ENCODE measurements at places on chromosomes 4 and X.

- no peak for DNase-seq
Observed at GRCh38 chrX:69948276-69948797, 101.4 kb downstream of the AWAT2 start.

- no peak for DNase-seq
Observed at GRCh38 chr4:84319124-84319523, 180.0 kb downstream of the NKX6-1 start.

DNA sequence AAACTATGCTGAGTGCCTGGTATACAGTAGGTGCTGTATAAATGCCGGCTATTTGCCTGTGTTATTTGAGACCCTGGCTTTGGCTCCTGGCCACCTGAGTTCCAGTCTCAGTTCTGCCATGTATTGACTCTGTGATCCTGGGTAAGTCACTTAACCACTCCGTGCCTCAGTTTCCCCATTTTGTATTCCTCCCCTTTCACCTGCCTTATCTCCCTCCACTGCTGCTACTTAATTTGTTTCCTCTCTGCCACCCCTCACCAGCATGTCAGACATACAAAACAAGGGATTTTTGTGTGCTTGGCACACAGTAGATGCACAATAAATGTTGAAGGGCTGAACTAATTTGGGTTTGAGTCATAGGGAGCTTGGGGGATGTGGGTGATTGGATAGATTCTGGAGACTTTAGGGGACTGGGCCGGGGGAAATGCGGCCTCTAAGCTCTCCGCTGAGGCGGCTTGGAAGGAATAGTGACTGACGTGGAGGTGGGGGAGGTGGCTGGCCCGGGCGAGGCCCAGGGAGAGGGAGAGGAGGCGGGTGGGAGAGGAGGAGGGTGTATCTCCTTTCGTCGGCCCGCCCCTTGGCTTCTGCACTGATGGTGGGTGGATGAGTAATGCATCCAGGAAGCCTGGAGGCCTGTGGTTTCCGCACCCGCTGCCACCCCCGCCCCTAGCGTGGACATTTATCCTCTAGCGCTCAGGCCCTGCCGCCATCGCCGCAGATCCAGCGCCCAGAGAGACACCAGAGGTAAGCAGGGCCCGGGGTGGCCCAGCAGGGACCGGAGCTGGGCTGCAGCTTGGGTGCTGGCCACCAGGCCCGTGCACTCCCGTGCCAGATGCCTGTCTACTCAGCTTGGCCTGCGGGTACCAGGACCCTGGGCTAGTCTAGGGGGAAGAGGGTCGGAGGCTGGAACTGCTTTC lies at the start of gene TIMP1:
TIMP1 (plus strand) TSS at position 706 of the 917 bp plus-strand sequence. CDS start 980 bp downstream, outside the sequence.
- DNase-seq = no peak

- no peak for DNase-seq
Observed at GRCh38 chr4:6350646-6351045, 81.0 kb downstream of the WFS1 start.

GRCh38 chr4:38490753-38491446 lies 173.1 kb upstream of the KLF3 start:
- no peak for DNase-seq

- no peak for DNase-seq
Observed at GRCh38 chrX:2504706-2505332, 4.0 kb upstream of the DHRSX start.

DNA sequence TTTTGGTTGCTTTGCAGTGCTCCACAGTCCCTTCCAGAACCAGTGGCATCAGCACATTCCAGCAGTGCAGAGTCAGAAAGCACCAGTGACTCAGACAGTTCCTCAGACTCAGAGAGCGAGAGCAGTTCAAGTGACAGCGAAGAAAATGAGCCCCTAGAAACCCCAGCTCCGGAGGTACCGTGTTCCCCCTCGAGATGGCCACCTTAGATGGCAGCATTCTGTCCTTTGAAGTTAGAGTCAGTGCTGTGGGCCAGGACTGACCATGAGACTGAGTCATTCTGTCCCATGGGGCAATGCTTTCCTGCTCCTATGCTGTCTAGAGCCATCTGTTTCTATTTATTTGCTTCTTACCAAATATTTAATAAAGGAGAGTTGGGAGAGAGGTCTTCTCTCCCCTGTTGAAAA lies 112.3 kb downstream of the KLHL8 start:
- DNase-seq = no peak

GRCh38 chr4:109729117-109729717 lies 653 bp downstream of the PLA2G12A start:
- no peak for DNase-seq

DNA sequence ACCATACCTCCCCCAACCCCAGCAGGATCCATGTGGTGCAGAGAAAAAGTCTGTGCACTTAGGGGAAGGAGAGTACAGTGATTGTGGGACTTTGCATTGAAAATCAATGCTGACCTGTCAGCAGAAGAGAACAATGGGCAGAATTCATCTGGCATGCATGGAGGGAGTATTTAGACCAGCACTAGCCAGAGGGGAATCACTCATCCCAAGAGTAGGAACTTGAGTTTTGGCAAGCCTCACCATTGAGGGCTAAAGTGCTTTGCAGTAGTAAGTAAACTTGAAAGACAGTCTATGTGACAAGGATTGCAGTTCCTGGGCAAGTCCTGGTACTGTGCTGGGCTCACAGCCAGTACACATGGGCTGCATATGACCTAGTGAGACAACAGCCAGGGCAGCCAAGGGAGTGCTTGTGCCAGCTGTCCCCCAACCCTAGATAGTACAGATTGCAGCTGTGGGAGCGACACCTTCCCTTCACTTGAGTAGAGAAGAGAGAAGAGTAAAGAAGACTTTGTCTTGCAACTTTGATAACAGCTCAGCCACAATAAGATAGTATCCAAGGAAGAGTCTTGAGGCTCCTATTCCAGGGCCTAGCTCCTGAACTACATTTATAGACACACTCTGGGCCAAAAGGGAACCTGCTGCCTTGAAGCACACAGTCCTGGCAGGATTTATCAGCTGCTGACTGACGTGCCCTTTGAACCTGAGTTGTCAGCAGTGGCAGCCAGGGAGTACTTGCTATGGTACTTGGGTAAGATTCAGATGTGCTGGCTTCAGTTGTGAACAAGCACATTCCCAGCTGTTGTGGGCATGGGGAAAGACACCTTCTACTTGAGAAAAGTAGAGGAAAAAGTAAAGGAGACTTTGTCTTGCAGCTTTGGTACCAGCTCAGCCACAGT lies 48.7 kb downstream of the HDX start:
- no peak for DNase-seq

DNA sequence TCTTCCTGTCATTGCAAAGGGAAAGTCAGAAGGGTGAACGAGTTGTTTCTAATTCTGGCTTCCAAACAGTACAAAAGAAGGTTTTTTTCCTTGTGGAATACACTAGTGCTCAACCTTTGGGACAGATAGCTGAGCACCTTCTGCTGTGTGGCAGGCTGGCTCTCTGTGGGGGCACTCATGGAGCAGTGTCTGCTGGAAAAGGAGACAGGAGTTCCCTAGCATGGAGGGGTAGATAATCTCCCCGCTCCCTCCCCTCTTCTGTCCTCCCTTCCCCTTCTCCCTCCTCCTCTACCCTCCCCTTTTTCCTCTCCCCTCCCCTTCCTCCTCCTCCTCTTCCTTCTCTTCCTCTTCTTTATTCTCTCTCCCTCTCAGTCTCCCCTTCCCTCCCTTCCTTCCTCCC lies 62.4 kb upstream of the MTM1 start:
- DNase-seq = no peak

GRCh38 chr4:42483426-42484379 lies 86.4 kb downstream of the SHISA3 start:
- DNase-seq = no peak

DNA sequence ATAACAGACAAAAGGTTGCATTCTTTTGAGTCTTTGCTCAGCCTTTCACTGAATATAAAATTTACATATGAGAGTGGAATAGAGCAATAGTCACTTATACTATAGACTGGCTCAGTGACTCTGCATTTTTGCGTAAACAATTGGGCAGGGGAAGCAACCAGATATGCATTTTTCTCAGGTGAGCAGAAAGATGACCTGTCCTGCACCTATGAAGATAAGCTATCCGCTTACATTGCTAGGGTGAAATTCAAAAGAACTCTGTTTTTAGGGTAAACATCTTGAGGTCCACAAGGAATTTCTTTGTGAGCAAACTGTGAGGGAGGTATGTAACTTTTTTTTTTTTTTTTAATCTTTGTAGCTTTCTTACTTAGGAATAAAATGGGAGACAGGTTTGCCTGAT lies 602.4 kb upstream of the PRKX start:
- DNase-seq = no peak

- DNase-seq = no peak
Observed at GRCh38 chr4:169774466-169775445, 17.0 kb upstream of the HPF1 start.

GRCh38 chr4:107333518-107333917 lies 297.4 kb upstream of the DKK2 start:
- no peak for DNase-seq

GRCh38 chr4:53541577-53542206 lies 49.6 kb downstream of the LNX1 start:
- DNase-seq = no peak

DNA sequence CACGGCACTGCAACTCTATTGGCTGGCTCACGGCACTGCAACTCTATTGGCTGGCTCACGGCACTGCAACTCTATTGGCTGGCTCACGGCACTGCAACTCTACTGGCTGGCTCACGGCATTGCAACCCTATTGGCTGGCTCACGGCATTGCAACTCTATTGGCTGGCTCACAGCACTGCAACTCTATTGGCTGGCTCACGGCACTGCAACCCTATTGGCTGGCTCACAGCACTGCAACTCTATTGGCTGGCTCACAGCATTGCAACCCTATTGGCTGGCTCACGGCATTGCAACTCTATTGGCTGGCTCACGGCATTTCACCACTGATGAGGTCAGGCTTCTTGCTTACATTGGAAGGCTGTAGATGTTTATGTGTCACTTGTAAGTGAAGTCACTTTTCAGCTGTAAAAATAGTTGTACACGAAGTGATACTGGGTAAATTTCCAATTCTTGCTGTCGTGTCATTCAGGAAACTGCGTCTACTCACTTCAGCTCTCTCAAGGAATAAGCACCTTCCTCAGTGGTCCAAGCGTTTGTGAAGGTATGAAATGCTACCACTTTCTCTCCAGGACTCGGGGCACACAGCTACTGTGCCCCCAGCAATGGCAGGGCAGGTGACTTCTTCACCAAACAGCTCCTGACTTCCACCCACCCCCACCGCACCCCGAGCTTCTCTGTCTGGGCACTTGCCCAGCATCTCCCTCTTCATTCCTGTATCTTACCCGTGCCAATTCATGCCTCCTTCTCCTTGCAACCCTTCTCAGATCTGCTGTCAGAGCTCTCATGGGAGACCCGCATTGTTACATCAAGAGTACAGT lies 141.3 kb downstream of the AFAP1 start:
- DNase-seq = no peak

GRCh38 chrX:115259238-115259875 lies 25.5 kb upstream of the LRCH2 start:
- no peak for DNase-seq

DNA sequence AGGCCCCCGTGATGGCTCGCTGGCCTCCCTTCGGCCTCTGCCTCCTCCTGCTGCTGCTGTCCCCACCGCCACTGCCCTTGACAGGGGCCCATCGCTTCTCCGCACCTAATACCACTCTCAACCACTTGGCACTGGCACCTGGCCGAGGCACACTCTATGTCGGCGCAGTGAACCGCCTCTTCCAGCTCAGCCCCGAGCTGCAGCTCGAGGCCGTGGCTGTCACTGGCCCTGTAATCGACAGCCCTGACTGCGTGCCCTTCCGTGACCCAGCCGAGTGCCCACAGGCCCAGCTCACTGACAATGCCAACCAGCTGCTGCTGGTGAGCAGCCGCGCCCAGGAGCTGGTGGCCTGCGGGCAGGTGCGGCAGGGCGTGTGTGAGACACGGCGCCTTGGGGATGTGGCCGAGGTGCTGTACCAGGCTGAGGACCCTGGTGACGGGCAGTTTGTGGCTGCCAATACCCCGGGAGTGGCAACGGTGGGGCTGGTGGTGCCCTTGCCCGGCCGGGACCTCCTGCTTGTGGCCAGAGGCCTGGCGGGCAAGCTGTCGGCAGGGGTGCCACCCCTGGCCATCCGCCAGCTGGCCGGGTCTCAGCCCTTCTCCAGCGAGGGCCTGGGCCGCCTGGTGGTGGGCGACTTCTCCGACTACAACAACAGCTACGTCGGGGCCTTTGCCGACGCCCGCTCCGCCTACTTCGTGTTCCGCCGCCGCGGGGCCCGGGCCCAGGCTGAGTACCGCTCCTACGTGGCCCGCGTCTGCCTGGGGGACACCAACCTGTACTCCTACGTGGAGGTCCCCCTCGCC lies 3.0 kb downstream of the PLXNB3 start:
- no peak for DNase-seq

DNA sequence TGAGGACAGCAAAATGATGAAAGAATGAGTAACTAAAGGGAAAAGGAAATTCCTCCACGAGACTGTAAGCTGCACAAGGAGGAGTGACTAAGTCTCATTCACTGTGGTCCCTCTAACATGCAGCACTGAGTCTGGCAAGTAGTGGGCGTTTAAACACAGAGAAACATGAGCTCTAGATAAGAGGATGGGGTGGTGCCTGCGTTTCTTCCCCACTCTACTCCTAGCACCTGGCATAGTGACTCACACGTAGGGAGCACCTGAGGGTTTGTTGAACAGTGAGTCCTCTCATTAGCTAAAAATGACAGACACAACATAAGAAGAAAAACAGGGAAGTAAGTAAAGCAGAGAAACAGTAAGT lies 105.8 kb upstream of the CBR4 start:
- DNase-seq = no peak

GRCh38 chr4:44493924-44494323 lies 45.3 kb upstream of the KCTD8 start:
- DNase-seq = no peak

- no peak for DNase-seq
Observed at GRCh38 chr4:153790500-153790865, 1.6 kb upstream of the SFRP2 start.

DNA sequence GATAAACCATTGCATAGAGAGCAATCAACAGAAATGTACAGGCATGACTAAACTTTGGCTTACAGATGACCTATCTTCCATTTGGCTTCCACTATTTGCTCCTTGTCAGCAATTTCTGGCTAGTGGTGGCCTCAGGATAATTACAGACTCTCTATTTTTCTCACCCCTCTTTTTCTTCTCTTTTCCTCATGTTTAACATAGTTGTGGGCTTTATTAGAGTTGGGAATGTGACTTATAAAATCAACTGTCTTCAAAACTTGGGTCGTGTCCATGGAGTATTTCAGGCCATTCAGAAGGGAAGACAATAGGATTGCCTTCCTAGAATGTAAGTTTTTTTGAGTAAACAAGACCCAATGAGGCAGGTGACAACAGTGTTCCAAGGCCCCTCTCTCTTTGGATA lies 236.2 kb downstream of the FRAS1 start:
- DNase-seq = no peak

DNA sequence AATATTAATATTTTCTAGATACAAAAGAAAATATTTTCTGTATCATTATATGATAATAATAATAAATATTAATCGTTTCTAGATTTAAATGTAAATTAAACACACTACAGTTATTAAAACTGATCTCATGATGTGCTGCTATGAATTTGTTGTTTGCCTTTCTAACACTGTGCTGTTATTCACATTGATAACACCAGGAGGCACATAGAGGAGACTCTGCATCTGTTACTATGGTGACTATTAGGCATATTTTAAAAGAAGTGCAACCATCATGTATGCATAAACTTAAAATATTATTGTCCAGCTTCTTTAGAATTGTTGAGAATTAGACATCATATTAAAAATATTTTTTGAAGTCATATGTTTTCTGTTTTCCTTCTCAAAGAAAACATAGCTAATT lies 11.8 kb upstream of the PDGFC start:
- DNase-seq = no peak

Data from vagina (tissue), 2 donors.